Stimulated activated CD8-positive, alpha-beta memory T cell treated with anti-CD3 and anti-CD28 coated beads, Interleukin-2, amount 100 ng/mL, for 48 hours (primary cell): ENCODE measurements at places on chromosomes 1 and 21.

DNA sequence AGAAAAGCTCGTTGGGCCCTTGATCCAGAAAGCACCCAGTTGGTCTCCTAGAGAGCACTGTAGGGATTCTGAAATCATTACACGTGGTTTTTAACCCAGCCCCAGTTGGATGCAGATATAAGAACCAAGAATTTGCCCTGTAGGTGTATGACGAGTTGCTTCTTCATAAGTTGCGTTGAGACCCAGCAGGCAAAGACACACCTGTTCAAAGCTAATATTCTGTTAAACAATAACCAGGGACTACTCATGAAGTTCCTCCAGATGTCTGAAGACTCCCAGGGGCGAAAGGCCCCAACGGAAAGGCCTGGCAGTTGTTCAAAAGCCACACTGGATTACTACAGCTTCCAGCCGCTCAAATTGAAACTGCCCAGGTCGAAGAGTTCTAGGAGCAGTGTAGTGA lies 88.6 kb upstream of the HNRNPU start:
- DNase-seq: no peak

- DNase-seq: peak; percentile 13
Observed at GRCh38 chr1:115112496-115113375, 23.4 kb upstream of the TSPAN2 start.

- DNase-seq: no peak
Observed at GRCh38 chr1:3172431-3173380, 103.7 kb downstream of the PRDM16 start.

- no peak for DNase-seq
Observed at GRCh38 chr21:44833663-44834062, 15.8 kb upstream of the SUMO3 start.

DNA sequence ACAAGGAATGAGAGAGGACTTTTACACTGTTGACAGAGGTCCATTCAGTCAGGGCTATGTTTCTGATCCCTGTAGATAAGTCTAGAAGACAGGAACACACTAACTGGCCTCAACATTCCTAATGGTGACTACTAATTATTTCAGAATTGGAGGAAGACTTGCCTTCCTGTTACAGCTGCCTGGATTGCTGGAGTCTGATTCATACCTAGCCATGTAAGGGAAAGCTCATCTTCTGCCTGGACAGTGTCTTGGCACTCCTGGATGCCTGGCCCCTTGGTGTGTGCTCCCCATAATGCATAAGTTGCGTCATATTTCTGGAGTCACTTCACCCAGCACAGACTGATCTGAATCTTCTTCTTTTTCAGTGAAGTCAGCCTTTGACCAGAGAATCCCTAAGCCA lies 326.0 kb upstream of the RUNX1 start:
- DNase-seq: no peak

DNA sequence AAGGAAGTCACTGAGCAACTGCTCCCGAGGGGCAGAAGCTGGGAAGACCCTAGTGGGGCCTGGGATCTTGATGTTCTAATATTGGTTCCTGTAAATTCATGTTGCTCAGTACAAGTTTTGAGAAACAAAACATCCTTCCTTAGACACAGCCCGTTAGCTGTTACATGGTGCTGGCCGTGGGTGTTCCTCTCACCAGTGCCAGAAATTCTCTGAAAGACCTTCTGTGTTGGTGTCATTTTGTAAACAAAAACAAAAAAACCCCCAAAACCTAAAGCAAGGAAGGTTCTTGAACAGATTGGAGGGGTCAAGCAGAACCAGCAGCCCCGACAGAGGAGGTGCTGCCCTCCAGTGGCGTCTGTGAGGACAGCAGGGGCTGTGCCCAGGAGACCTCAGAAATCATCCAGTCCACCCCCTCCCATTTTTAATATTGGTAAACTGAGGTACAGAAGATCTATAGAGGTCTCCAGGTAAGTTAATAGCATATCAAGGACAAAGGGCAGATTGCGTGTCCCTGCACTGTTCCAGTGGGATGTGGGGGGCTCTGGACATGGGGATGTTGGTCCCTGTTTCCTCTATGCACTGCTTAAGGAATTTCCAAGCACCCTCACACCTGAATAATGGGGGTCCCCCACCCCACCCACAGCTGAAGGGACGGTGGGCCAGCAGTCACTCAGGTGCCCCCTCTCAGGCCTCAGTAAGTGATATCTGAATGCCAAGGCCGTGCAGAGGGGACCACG lies 38.2 kb downstream of the SLC2A7 start:
- DNase-seq: peak; percentile 65

GRCh38 chr1:3034728-3035562 lies 13.7 kb downstream of the ACTRT2 start:
- DNase-seq: no peak

- DNase-seq: no peak
Observed at GRCh38 chr1:3746389-3746829, 5.8 kb upstream of the CCDC27 start.

DNA sequence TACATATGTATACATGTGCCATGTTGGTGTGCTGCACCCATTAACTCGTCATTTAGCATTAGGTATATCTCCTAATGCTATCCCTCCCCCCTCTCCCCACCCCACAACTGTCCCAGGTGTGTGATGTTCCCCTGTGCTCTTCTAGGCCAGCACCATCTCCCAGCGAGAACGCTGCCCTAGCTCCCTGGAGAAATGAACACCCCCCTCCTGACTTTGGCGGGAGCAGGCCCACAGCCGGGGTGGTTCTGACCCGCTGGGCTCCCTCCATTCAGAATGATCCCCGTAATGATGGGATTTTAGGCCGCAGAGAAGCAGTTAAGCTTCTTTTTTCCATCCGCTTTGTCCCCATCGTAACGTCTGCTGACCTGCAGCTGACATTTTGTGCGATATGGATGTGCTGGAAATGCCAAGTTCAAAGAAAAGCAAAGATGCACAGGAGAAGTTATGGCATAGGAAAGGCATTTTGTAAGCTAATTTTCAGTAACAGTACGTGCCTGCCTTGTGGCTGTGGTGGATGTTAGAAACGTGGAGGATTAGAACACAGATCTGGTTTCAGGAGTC lies 39.3 kb downstream of the ELK4 start:
- no peak for DNase-seq

DNA sequence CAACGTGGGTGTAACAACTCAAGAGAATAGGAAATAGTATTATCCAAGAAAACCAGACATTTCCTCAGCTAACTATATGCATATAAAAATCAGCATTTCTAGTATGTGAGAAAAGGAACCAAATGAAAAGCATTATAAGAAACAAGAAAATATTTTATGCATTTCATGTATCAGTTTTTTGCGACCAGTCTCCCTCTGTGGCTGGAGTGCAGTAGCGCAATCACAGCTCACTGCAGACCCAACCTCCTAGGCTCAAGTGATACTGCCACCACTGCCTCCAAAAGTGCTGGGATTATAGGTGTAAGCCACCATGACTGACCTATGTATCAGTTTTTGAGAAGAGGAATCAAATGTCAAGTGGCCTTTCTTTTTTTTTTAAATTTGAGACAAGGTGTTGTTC lies 31.0 kb downstream of the SLC16A1 start:
- no peak for DNase-seq

DNA sequence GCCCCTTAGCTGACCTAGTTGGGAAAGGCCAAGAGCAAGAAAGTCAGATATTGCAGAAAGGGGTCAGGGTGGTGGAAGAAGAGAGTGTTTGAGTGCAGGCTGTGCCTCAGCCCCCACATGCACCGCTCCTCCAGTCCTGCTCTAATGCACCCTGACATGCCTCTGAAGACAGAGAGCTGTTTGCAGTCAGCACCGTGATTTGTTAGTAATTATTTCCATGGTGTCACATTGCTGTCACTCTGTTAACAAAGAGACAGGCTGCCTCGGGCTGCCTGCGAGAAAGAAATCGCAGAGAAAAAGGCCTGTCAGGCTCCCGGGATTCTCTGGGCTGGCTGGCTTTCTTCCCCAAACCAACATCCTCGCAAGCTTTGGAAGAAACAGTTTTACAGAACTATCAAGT lies 58.3 kb downstream of the ERI3 start:
- no peak for DNase-seq

DNA sequence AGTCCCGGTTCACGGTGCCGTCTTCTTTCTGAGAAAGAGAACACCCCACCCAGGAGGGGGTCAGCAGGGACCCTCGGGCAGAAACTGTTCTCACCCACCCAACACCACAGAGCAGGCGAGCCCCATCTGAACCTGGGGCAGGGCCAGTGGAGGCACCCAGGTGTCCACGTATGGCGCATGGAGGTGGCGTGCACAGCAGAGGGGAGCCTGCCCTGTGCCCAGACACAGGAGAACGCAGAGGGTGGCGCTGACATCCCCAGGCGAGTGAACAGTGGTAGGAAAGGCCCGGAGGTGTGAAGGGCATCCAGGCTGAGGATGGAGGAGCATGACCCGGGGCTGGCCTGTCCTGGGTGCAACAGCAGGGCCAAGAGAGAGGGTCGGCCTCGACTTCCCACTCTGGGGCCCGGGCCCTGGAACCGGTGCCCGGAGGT lies 91.1 kb downstream of the STUM start:
- DNase-seq: no peak

- no peak for DNase-seq
Observed at GRCh38 chr21:41431788-41432548, 5.9 kb downstream of the MX1 start.

DNA sequence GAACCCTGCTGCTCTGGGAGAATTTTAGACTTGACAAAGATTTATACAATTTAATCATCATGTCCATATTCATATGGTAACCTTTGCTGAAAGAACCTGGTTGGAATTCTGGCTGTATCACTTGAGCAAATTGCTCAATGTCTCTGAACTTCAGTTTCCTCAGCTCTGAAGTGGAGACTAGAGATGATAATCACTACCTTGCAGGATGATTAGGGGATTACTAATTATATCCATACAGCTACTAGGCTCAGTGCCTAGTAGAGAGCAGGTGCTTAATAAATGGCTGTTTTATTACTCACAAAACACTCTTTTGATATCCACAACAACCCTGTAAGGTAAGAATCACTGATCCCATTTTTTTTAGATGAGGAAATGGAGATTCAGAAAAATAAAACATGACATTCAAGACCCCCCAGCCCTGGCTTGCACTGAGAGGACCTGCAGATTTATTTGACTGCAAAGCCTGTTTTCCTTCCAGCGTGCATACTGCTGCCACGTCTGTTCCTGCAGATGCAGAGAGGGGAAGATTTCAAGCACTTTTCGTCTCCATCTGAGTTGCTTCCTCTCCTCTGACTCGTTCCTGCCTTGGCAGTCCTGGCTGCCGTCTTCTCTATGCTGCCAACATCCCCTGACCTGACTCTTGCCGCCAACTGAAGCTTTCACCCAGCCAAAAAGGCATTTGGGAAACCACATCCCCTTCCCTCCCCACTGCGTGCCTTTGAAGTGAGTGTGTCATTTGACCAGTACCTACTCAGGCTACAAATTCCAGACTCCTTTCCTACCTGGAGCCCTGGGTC lies 203.0 kb downstream of the PLPP3 start:
- DNase-seq: no peak

GRCh38 chr1:29636936-29637335 lies 400.6 kb downstream of the PTPRU start:
- DNase-seq: no peak

GRCh38 chr1:100455478-100456072 lies 82.4 kb upstream of the GPR88 start:
- DNase-seq: no peak

DNA sequence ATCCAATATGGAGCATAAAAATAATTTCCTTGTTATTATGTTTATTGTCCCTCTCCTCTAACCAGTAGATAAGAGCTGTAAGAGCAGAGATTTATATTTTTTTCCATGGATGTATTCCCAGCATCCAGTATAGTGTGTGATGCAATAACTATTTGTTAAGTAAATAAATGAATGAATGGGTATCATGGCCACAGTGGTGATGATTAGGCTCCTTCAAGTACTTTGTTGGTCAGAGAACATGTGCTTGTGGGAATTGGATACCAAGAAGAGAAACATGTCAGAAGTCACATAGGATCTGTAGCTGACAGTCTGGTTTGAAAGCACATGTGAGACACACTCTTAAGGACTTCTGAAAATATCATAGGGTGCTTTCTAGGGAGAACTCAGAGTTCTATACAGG lies 588.5 kb downstream of the AGBL4 start:
- no peak for DNase-seq

DNA sequence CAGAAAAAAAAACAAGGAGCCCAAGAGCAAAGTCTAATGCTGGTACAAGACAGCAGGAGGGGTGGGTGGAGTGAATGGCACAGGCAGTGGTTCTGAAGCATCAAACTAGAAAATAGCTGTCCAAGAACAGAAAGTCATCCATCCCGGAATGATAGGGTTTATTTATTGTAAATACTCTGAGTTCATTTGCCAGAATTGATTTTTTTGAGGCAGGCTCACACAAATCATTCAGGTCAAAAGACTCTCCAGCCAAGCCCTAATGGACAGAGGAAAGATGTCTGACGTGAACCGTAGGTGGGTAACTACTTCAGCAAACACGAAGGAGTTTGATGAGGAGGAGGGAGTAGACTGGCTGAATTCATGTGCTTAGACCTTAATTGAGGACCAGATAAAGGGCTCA lies 13.8 kb upstream of the DISP1 start:
- no peak for DNase-seq

DNA sequence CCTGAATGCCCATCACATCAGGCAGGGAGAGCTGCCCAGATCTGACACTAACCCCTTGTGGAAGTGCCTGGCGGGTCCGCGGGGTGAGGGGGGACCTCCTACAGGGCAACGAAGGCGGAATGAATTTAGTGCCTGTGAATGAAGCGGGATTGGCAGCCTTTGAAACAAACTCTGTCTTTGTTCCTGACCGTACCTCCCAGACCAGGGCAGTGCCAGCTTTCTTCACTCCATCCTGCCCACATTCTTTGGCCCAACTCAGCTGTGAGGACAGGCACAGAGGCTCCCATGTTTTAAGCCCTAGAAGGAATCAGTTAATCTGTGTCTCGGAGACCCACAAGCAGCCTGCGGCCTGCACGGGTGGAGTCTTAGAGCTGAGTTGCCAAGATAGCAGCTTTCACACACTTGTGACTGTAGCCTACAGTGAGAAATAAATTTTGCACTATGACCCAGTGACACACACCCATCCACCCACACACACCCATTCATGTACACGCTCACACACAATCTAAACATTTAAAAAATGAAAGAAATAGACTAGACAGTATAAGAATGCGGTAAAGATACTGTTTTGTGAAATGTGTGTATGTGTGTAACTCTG lies 60.1 kb upstream of the USP24 start:
- DNase-seq: no peak

GRCh38 chr21:10425856-10426255 lies 95.5 kb upstream of the TPTE start:
- DNase-seq: no peak

GRCh38 chr1:39592069-39592468 lies 15.5 kb upstream of the PABPC4 start:
- DNase-seq: no peak

- DNase-seq: no peak
Observed at GRCh38 chr1:161374373-161374772, 6.7 kb upstream of the CFAP126 start.

- DNase-seq: no peak
Observed at GRCh38 chr1:168614235-168614634, 37.8 kb downstream of the XCL1 start.
